ENCODE measurements at places on chromosomes 1 and 21. TPM values are rescaled to one million over a fixed set of nuclear protein-coding genes. Genes with fewer than 3 reads are reported as not detected.

DNA sequence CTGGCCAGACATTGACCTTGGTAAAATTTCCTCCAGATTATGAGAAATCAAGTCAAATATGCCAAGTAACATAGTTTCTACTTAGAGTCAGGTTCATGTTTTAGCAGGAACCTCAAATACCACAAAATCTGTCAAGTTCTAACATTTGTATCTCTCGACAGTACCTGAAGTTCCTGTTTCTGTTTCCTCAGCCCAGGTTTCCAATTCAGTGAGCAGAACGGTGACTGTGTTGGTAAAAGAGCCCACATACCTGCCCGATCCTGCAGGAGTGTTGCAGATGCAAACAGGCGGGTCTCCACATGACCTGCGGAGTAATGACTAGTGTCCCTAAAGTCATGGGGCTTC, 57.9 kb upstream of the LGALS8 start:
- H3K27me3 ChIP-seq = peaks cover 56% of the 10 kb centered on the region
- no peaks in the 10 kb centered on the region for H3K36me3 ChIP-seq
- no peaks in the 10 kb centered on the region for H3K4me1 ChIP-seq

GRCh38 chr1:210467440-210468043, 138.8 kb downstream of the HHAT start:
- H3K36me3 ChIP-seq = no peaks in the 10 kb centered on the region
- no peak for DNase-seq
- H3K4me3 ChIP-seq = no peak overlapping the region
- H3K27me3 ChIP-seq = no peaks in the 10 kb centered on the region

Gene FCRL5
- total RNA-seq = not detected

- H3K4me3 ChIP-seq = peak overlapping the region; percentile 31
- H3K4me1 ChIP-seq = peaks cover 30% of the 10 kb centered on the region
- H3K36me3 ChIP-seq = peaks cover 7% of the 10 kb centered on the region
Observed at GRCh38 chr1:241610056-241610815, 29.9 kb downstream of the CHML start.

Gene C1QTNF12
- 2.0 TPM for total RNA-seq

Gene RORC
- total RNA-seq = 0.19 TPM

DNA sequence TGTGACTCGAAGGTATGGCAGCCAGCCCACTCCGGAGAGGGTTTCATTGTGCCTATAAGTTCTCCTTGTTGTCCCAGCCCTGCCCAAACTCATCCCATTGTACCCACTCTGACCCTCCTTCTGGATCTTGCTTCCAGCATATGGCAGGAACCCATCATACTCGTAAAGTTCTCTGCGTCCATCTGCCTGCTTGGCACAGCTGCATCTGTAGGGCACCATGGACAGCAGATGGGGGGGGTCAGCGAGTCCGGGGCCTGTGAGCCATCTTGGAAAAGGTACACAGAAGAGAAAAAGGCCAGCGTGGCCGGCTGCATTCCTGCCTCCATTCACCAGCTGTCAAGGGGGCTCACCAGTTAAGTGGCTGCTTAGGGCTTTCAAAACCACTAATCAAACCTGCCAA, 94.9 kb upstream of the IGSF21 start:
- H3K4me3 ChIP-seq = no peak overlapping the region
- no peak for DNase-seq
- H3K27me3 ChIP-seq = peaks cover 91% of the 10 kb centered on the region
- no peak overlapping the region for H3K27ac ChIP-seq
- no peaks in the 10 kb centered on the region for H3K36me3 ChIP-seq
- no peaks in the 10 kb centered on the region for H3K4me1 ChIP-seq

DNA sequence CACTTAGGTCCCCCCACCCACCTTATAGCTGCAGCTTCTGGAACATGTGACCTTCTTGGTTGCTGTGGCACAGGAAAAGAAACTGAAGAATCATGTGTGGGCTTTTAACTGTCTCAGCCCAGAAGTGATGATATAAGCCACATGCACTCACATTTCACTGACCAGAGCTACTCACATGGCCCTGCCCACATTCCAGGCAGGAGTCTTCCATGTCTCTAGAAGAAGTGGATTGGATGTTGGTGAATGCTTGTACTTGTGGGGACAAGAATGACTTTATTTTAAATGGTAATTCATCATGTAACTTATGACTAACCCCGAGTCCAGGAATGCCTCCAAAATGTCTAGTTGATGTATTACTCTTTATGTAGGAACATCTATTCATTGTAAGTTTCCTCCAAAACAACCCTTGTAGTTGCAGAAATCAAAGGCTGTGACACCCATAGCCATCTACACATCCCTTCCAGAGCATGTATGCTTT, 15.8 kb upstream of the CAMK1G start:
- no peak for DNase-seq
- H3K27ac ChIP-seq = no peak overlapping the region
- H3K27me3 ChIP-seq = peaks cover 95% of the 10 kb centered on the region
- no peak overlapping the region for H3K4me3 ChIP-seq
- H3K36me3 ChIP-seq = no peaks in the 10 kb centered on the region
- peaks cover 9% of the 10 kb centered on the region for H3K4me1 ChIP-seq

DNA sequence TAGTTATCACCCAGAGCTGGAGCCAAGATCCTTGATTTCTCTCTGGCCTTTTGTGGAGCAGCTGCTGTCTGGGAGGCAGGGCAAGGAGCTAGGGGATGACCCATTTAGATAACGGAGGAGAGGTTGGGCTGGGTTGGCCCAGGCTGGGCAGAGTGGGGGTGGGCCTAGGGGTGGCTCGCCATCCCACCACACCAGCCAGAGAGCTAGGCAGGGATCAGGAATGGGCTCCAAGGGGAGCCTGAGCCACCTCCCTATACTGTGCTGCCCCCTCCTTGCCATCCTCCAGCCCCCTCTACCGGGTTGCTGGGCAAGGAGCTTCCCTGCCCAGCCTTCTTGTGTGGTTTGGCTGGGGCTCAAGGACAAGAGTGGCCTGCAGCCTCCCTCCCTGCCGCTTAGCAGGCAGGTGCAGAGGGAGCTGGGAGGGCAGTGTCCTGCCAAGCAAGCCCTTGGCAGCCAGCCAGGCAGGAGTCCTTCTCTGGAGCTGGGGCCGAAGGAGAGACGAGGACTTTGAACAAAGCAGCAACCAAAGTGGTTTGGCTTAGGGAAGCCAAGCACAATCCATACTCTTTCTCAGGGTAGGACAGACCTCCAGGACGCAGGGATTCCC, 4.1 kb downstream of the NUAK2 start:
- no peaks in the 10 kb centered on the region for H3K27me3 ChIP-seq
- peaks cover 49% of the 10 kb centered on the region for H3K4me1 ChIP-seq
- peak; percentile 93 for DNase-seq
- no peak overlapping the region for H3K27ac ChIP-seq
- H3K36me3 ChIP-seq = peaks cover 29% of the 10 kb centered on the region

DNA sequence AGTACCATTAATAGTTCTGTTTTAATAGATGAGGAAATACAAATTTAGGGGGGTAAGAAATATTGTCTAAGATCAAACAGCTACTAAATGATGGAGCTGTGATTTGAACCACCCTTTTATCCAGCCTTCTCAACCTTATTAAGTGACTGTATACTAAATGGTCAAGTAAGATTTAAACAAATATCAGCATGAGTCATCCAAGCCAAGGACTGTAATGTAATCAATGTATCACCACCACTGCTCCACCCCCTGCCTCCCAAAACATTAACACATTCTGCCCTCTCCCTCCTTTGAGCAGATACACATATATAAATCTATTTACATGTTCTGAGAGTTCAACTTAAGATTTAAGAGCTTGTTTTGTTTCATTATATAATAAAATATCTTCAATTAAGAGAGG, 58.9 kb downstream of the LRRC40 start:
- H3K4me1 ChIP-seq = no peaks in the 10 kb centered on the region
- no peaks in the 10 kb centered on the region for H3K36me3 ChIP-seq
- DNase-seq = no peak
- H3K27me3 ChIP-seq = no peaks in the 10 kb centered on the region
- no peak overlapping the region for H3K4me3 ChIP-seq

Gene MMEL1
- 5.6 TPM for total RNA-seq

DNA sequence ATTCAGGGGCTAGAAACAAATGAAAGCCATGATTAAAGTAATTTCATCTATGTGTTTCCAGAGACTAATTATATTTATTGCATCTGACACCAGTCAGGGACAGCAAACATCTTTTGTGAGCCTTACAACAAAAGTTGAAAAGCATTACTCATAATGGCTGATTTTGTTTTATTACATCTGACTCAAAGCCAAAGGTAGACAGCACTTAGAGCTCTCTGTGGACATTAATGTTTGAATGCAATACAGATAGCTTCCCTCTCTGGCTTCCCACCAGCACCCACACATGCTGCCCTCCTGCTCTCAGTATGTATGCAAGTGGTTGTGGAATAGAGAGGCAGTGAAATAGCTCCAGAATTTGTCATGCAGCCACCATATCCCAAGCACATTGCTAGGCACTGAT, 198.7 kb downstream of the SETD4 start:
- H3K27me3 ChIP-seq = peaks cover 42% of the 10 kb centered on the region
- no peaks in the 10 kb centered on the region for H3K4me1 ChIP-seq
- no peak for DNase-seq

DNA sequence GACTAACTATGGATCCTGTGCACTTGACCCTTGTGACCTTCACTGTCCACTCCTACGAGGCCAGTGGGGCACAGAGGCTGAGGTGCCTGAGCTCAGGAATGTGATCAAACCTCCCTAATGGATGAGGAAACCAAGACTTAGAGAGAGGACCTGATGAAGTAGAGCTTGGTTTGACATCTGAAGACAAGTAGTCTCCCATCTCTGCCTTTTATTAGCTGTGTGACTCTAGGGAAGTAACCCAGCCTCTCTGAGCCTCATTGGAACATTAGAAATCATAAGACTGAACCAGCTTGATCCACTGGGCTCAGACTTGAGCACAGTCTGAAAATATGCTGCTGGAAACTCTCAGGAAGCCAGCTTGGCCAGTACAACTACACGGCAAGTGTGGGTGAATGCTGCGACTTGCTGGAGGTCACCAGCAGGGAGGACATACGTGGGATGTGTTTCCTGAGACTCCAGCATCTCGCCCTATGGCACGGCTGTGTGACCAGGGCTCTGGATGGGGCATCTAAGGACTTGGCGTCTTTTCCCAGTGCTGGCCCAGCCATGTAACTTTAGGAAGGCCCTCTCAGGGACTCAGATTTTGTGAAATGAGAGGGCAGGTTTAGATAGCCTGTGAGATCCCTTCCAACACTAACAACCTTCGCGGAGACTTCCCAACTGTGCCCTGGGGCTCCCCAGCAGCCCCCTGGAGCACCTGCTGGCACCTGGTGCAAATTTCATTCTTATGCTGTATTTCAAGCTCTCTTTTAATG, 10.5 kb downstream of the CDCP2 start:
- H3K4me1 ChIP-seq = no peaks in the 10 kb centered on the region
- no peak for DNase-seq
- H3K27ac ChIP-seq = no peak overlapping the region

GRCh38 chr1:243246916-243247315, 8.2 kb downstream of the CEP170 start:
- no peak for DNase-seq
- H3K27ac ChIP-seq = no peak overlapping the region
- H3K27me3 ChIP-seq = no peaks in the 10 kb centered on the region
- peaks cover 16% of the 10 kb centered on the region for H3K36me3 ChIP-seq
- peaks cover 39% of the 10 kb centered on the region for H3K4me1 ChIP-seq

DNA sequence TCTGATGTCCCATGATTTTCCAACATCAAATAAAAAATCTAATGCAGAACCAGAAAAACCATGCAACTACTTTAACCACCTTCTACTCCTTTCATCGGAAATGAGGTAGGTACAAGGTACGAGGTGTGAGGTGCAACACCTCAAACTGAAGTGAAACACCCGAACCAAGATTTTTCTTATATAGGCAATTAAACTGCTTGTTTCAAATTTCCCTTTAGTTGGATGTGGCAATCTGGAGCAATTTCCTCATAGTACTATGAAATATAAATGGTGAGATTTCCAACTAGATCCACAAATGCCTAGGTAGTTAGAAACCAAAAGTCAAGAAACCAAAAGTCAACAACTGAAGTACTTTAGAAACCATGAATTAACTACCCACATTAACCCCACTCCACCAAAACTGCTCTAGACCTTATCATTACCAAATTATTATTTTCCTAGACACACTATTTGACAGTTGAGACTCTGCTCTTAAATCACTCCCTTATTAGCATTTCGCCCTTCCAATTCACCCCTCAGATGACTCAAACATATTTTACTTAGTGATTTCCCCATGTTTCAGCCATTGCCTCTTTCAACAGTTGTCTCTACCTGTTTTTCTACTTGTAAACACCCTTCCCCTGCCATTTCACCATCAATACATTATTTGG, 37.8 kb downstream of the FUBP1 start:
- H3K4me3 ChIP-seq = no peak overlapping the region
- no peak overlapping the region for H3K27ac ChIP-seq
- H3K4me1 ChIP-seq = no peaks in the 10 kb centered on the region
- H3K36me3 ChIP-seq = peaks cover 30% of the 10 kb centered on the region
- H3K27me3 ChIP-seq = no peaks in the 10 kb centered on the region

Gene LDLRAD1
- 0.24 TPM for total RNA-seq

Gene MAD2L2
- 23.4 TPM for total RNA-seq

DNA sequence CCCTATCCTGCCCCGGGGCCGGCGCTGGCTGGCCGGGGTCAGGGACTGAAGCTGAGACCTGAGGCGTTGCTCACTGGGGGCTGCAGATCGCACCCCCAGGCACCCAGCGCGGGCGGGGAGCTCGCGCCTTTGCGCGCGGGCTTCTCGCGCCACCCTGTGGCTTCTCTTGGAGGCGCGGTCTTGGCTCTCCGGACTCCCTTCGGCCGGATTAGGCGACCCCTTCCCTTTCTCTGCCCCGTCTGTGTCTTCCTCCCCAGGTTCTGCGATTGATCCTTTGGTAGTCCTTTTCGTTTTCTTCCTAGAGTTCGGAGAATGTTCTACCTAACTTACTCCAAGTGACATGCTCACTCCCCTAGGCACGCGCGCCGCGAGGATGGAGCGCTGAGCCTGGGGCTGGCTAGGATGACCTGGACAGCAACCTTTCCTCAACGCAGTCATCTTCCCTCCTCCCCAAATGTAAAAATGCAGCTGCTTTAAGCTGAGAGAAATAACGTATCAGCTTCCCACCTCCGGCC, 495 bp upstream of the NTRK1 start:
- peaks cover 28% of the 10 kb centered on the region for H3K4me1 ChIP-seq
- H3K36me3 ChIP-seq = no peaks in the 10 kb centered on the region

Gene REN
- not detected for total RNA-seq

- DNase-seq = no peak
- H3K4me1 ChIP-seq = no peaks in the 10 kb centered on the region
- H3K36me3 ChIP-seq = no peaks in the 10 kb centered on the region
Observed at GRCh38 chr1:34359411-34359810, 182.7 kb downstream of the C1orf94 start.

GRCh38 chr1:108850929-108851328, 6.0 kb downstream of the AKNAD1 start:
- H3K27ac ChIP-seq = no peak overlapping the region
- no peaks in the 10 kb centered on the region for H3K4me1 ChIP-seq
- peaks cover 18% of the 10 kb centered on the region for H3K27me3 ChIP-seq
- no peak overlapping the region for H3K4me3 ChIP-seq
- DNase-seq = no peak

- DNase-seq = no peak
- H3K27ac ChIP-seq = no peak overlapping the region
- no peak overlapping the region for H3K4me3 ChIP-seq
Observed at GRCh38 chr1:183476081-183476480, 3.8 kb downstream of the SMG7 start.

Data from Calu3 (cell line).